CD4-positive, alpha-beta T cell treated with Interleukin-21 for 1 hour (primary cell): ENCODE measurements at places on chromosomes 3 and 15.

DNA sequence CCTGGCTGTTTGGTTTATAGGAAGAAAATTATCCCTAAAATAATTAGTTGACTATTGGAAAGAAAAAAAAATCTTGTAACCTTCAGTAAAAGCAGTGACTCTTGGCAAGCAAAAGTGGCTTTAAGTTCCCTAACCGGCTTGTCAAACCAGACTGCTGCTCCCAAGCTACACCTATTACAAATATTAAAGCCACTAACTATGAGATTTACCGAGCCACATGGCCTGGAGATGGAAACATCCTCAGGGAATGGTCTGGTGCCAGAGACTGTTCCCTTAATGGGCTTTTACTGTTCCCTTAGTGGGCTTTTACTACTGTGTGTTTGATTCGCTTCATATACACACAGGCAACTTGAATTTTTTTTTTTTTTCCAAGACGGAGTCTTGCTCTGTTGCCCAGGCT, 35.9 kb upstream of the ZNF774 start:
- DNase-seq = no peak

GRCh38 chr3:13404626-13405452, 15.3 kb downstream of the NUP210 start:
- DNase-seq = no peak

DNA sequence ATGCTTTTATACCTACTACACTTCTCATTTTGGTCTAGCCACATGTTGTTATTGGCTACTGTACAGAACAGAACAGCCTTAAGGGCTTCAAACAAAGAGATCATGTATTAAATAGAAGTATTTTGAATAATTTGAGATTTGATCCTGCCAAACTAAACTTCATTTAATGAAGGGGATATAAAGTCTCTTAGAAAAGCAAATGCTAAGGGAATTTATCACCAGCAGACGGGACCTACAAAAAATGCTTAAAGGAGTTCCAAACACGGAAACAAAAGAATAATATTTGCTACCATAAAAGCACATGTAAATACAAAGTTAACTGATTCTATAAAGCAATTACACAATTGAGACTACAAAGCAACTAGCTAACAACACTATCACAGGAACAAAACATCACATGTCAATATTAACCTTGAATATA, 23.6 kb upstream of the FMN1 start:
- no peak for DNase-seq

DNA sequence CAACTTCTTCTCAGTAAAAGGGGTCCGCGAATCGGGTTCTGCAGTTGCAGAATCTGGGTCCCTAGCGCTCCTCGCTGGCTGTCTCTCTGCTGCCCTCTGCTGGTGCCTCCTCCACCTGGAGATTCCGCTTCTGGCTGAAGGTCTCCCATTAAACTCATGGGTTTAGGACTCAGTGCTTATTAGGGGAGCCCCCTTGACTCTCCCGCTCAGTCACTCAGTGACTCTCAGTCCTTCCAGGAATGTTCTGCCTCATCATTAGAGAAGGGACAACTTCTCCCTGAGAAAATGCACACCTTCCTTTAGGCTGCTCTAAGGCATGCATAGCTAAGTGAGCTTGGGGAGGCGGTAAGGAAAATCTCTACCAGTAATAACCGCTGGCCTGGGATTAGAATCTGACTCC, 7.1 kb downstream of the CPN2 start:
- peak; percentile 68 for DNase-seq

DNA sequence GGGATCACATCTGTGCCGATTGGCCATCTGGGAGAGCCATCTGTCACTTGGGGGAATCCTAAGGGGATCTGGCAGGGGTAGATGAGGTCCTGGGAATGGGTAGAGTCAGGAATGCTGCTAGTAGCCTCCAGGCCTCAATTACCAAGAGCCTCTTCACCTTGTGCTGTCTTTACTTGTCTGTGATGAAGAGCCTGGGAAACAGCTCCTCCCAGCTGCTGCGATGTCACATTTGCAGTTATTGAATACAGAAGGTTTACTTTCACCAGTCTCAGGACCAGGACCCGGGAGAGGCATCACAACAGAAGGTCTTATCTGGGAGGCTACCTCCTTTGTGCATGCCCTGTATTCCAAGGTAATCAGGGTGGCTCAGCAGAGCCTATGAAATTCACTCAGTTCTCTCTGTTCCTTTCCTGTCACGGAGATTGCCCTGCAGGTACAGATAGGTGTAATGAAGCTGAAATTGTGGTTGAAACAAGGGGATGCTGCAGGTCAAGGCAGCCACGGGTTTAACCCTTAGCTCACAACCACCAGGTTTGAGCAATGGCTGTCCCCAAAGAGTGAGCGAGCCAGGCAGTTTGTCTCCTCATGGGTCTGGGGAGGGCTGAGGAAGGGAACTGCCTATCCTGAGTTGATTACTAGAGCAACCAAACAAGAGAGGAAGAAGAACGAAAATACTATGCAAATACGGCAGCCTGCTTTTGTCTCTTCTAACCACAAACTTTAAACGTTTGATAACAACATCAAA, 298.9 kb upstream of the RORA start:
- DNase-seq = no peak

GRCh38 chr3:170553788-170554757, 31.8 kb downstream of the SLC7A14 start:
- no peak for DNase-seq

DNA sequence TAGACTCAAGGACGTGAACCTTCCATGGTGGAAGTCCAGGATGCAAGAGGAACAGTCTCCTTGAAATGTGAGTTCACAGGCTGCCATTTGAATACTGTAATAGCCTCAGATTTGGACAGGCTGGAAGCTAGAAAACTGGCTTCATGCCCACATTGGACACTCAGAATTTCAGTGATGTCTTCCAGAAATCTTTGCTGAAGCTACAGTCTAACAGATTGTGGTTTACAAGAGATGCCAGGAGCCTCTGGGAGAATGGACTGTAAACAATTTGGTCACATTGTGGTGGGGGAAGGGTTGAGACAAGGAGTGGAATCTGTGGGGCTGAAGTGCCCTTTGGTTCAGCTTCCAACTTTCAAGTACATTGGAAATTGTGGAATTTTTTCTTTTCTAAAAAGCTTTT, 252.0 kb upstream of the PROK2 start:
- DNase-seq = no peak

DNA sequence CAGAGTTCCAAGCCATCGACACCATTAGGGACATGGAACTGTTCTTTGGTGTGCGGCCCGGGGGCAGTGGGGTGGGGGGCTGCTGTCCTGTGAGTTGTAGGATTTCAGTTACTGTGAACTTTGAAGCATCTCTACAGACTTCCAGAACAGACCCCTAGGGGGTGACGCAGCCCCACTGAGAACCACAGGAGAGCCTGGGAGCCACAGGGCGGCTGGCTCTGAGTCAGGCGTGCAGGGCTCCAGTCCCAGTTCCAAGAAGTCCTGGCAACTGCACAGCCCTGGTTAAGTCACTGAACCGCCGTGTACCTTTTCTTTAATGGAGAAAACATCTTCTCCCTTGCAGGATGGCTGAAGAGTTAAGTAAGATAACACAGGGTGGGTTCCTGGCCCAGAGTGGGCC, 23.5 kb upstream of the LRTM1 start:
- no peak for DNase-seq
